ENCODE measurements at places on chromosomes 3 and 15.
A peak's percentile ranks its signal among the peaks of the same experiment; 100 is the strongest.

DNA sequence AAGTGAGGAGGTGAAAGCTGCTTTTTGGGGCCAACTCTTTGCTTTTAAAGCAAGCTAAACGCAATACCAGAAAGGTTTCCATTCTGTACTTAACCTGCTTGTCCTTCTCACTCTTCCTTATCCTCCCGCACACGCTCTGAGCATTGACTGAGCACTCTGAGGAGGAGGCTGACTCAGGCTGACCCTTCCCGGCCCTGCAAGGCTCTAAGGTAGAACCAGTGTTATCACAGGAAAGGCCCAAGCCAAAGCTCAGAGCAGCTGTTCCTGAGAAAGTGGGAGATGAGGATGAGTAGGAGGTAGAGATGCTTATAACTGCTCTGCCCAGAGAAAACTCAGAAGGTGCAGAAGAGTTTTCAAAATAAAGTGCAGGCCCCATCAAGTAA lies 2.3 kb downstream of the B3GNT5 start:
- no peak for DNase-seq

DNA sequence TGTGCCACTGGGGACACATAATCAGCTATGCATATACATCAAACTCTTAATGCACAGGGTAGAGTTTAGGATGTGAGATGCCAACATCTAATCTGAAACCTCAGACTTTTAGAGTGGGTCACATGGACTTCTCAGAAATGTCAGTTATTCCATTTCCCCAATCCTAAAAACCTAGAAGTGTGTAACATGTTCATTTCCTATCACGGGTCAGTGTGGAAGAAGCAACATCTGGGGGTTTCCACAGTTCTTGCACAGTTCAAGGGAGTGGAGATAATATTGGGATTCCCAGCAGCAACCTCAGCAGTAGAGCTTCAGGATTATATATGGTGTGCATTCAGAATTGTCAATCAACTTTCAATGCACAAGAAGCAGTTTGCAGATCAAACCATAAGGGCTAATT lies 44.4 kb upstream of the SPRED1 start:
- no peak for DNase-seq

GRCh38 chr3:196320137-196320536 lies 2.1 kb upstream of the DYNLT2B start:
- DNase-seq: no peak

GRCh38 chr15:92751528-92751927 lies 96.0 kb upstream of the FAM174B start:
- no peak for DNase-seq

GRCh38 chr15:94229591-94230369 lies 1.6 kb upstream of the MCTP2 start:
- no peak for DNase-seq

GRCh38 chr3:128383316-128384235 lies 83.1 kb downstream of the DNAJB8 start:
- DNase-seq: peak; percentile 67

DNA sequence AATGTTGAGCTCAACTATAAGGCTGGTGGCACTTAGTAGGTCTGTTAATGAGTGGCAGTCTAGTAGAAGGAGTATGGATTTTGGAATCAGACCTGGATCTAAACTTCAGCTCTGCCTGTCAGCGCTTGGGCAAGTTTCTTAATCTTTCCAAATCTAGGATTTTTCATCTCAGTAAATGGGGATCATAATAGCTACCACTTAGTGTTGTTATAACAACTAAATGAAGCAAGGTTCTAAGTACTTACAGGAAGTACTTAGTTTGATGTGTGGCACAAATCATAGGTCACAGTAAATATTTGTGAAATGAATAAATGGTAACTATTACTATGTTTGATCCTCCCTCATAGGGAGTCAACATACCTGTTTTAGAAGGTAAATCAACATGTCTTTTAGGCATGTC lies 31.4 kb downstream of the SLC49A4 start:
- DNase-seq: no peak

DNA sequence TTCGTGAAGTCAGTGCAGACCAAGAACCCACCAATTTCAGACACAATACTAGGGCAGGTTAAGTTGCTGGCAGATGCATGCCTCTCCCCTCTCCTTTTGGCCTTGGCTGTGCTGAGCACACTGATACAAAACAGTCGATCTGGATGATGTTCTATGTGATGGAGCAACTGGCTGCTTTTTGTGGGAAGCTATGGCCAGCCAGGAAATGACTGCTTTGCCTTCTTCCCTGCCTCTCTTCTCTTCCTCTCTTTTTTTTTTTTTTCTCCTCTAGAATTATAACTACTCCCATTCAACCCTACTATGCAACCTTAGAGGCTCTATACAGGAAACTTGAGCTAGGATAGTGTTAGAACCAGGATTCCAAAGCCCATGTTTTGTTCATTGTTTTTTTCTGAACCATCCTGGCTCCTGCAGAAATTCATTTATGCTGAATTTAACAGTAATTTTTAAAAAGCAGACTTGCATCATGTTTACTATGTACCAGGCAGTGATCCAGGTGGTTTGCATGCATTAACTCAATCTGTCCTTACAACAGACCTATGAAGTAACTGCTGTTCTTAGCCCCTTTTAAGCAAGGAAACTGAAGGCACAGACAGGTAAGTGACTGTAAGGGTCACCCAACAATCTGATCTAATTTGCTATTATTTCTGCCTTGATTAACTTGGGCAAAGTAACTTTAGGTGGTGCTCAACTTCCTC lies 62.9 kb downstream of the PLD1 start:
- no peak for DNase-seq

GRCh38 chr3:157199841-157200240 lies 39.9 kb upstream of the CCNL1 start:
- no peak for DNase-seq

DNA sequence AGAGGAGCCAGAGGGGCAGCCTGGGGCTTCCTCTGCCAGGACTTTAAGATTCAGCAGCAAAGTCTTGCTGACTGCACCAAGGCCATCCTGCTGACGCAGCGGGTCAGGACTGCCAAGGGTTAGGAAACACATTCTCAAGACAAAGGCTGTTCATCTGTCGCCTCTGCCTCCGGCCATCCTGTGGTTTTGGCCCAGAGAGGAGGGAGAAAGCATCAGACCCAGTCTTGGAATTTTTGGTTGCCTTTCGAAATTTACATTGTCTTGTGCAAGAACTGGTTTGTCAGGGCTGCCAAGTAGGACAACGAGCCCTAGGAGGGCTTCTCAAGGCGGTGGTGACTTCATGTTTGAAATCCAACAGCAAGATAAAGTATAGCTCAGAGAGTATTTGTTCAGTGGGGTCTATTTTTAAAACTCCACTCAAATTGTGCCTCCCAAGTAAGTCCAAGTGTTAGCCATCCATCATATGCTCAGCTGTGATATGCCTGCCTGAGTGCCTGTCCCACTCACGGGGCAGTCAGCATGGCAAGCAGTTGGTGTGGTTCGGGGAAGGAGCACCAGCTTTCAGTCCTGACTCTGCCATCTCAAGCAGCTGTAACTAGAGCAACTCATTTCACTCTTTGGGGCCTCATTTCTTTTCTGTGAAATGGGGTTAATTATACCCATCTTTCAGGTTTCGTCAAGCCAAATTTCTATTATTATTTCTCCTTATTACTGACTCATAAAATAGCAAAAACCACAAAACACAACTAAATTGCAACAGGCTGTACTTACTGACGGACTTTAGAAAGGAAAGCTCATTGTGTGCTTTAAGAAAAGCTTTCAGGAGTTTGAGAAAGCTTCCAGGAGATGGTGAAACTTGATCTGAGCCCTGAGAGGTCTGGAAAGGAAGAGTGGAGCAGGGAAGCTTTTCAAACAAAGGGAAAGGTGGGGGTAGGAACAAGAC lies 42.4 kb upstream of the RHO start:
- no peak for DNase-seq

DNA sequence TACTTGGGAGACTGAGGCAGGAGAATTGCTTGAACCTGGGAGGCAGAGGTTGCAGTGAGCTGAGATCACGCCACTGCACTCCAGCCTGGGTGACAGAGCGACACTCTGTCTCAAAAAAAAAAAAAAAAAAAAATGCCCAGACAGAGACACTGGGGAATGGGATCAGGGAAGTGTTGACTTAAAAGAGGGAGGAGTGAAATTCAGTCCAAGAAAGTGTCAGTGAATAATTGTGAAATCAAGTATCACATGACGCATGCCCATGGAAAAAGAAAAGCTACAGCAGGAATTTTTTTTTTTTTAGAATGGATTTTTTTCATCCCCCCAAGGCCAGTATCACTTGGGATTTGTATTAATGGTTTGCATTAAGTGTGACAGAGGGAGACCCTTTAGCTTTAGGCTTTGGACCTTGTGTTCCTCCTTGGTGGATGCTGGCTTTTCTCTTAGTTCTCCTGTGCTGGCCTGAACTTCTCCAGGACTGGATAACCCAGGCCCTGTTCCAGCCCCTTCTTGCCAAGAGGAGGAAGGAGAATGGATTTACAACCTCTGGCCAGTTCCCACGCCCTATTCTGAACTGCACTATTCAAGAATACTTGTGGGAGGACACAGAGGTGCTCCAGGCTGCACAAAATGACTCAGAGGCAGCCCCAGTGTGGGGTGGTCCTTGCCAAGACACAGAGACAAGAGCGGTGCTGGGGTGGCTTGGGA lies 36.7 kb upstream of the ZNF774 start:
- no peak for DNase-seq

DNA sequence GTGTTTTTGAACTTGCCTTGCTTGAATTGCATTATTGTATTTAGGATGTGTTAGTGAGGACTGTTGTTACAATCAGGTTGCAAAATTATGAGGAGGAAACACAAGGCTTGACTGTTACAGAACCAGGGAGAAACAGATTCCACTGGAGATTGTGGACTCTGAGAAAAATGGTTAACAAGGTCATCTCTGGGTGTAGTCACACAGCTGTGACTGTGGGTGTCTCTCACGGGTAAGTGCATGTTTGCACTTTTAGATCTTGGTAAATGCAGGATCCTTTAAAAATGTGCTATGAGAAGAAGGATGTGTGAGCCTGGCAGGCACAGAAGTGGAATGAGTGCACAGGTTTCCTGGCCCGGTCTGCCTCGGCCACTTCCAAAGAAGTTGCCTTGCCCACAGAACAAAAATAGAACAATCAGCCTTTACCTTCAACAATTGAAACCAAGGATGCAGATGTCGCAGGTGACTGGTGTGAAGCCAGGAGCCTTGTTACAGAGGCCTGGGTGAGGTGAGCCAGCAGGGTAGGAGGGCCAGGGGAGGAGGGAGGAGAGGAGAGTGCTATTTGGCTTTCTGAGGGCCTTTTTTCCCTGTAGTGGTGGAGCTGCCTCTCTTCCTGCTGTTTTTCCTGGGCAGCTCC lies 68.0 kb downstream of the ABHD5 start:
- no peak for DNase-seq

DNA sequence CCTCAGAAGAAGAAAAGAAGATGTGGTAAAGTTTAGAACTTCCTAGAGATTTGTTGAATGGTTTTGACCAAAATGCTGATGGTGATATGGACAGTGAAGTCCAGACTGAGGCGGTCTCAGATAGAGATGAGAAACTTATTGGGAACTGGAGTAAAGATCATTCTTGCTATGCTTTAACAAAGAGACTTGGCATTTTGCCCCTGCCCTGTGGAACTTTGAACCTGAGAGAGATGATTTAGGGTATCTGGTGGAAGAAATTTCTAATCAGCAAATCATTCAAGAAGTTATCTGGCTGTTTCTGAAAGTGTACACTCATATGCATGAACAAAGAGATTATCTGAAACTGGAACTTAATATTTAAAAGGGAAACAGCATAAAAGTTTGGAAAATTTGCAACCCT lies 505.2 kb downstream of the NSUN3 start:
- no peak for DNase-seq

GRCh38 chr15:68994149-68994548 lies 20.3 kb upstream of the NOX5 start:
- no peak for DNase-seq

DNA sequence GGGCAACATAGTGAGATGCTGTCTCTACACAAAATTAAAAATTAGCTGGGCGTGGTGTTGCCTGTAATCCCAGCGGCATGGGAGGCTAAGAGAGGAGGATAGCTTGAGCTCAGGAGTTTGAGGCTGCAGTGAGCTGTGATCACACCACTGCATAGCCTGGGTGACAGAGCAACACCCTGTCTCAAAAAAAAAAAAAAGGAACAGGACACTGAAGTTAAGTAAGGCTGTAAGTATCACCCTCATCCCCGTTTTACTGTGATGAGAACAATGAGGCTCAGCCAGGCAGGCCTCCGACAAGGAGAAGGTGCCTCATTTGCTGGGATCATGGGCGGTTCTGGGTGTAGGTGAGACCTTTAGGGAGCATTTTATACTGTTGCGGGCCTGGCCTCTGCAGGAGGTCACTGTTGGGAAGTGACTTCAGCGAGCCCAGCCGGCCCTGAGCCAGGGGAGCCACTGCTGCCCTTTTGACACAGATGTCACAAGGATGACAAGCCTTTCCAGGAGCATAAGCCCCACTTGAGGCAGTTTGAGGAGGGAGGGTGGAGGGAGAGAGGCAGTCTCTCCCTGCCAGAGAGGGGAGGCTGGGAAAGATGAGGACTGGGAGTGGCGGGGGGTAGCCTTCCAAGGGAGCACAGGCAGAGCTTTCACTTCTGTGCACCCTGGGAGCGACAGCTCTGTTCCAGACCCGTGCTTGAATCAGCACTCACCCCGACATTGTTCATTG lies 30.8 kb downstream of the IRAK2 start:
- DNase-seq: no peak

- no peak for DNase-seq
Observed at GRCh38 chr15:48558226-48558625, 87.3 kb downstream of the FBN1 start.

DNA sequence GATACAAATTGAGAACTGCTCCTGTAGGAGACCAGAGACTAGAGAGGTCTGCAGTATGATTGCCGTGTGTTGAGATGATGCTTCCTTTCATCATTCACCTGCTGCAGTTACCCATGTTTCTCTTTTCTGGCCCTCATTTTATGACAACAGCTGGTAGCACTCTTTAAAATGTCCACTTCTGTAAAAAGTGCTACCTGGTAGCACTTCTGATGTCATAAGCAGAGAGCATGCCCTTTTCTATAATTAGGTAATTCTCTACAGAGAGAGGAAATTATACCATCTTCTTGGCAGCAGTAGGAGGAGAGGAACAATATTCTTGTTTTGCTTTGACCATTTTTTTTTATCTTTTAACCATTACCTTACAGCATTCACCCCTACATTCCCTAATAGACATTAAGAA lies 123.8 kb downstream of the PPM1L start:
- DNase-seq: no peak

DNA sequence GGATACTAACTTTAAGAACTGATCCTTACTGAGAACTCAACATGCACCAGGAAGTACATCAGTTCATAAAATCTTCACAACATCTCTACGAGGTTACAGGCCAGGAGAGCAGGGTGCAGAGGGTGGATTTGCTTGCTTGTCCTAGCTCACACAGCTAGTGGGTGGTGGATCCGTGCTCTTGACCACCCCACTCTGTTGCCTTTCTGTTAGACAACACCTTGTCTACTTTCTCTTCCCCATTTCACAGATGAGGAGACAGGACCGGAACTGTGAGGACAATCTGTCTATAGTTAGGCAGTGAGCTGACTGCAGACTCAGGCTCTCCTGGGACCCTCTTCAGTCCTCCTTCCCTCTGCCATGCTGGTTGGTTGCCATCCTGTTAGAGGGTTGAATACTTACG lies 221.7 kb upstream of the TLE3 start:
- DNase-seq: no peak

GRCh38 chr3:159640225-159640624 lies 348.4 kb upstream of the IL12A start:
- DNase-seq: no peak
